ENCODE measurements at places on chromosomes 12 and 14.

GRCh38 chr14:90714811-90715210, 101.4 kb downstream of the TTC7B start:
- DNase-seq, result no peak

GRCh38 chr14:72599579-72600470, 294.1 kb downstream of the DPF3 start:
- no peak for DNase-seq

DNA sequence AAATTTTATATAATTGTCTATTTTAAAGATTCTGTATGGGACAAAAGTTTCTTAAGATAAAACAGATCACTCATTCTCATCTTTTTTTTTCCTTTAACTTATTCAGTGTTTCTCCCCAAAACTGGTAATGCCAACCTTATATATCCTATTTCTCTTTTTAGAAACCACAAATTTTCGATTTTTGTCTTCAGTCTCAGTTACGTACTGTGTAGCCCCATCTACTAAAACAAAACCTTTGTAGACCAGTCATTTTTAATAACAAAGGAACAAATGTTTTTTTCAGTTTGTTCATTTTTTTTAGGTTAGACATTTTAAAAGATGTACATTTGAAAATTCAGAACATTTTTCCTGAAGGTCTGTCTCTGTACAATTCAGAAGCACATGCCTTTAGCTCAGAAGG, 18.2 kb downstream of the PNMA1 start:
- no peak for DNase-seq

GRCh38 chr12:93381161-93381975, 3.6 kb downstream of the NUDT4 start:
- no peak for DNase-seq

- DNase-seq, result no peak
Observed at GRCh38 chr14:72560331-72560730, 333.6 kb downstream of the DPF3 start.

DNA sequence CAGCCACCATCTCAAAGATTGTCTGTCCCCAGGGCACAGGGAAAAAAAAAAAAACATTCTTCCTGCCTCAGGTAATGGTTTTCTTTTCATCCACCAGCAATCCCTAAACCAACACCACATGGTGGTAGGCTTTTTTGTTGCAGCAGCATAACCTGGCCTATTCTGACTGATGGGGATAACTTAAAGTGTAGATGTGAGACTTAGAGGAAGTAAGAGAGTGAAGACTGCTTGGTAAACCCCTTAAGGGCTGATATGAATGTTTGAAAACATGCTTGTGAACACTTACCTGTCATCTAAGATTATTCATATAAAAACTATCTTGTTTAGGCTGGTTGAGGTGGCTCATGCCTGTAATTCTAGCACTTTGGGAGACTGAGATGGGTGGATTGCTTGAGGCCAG, 130.2 kb upstream of the RAP1B start:
- DNase-seq, result no peak

DNA sequence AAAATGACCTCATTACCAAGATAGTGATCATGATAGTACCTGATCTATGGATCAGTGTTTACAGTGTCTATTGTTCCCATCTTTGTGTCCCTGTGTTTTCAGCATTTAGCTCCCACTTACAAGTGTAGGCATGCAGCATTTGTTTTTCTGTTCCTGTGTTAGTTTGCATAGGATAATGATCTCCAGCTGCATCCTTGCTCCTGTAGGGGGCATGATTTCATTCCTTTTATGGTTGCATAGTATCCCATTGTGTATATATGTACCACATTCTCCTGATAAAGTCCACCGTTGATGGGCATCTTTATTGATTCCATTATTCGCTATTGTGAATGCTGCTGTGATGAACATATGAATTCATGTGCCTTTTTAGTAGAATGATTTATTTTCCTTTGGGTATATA, 215.4 kb upstream of the NAV3 start:
- no peak for DNase-seq

GRCh38 chr12:75650595-75651341, 139.4 kb upstream of the KRR1 start:
- DNase-seq, result no peak

DNA sequence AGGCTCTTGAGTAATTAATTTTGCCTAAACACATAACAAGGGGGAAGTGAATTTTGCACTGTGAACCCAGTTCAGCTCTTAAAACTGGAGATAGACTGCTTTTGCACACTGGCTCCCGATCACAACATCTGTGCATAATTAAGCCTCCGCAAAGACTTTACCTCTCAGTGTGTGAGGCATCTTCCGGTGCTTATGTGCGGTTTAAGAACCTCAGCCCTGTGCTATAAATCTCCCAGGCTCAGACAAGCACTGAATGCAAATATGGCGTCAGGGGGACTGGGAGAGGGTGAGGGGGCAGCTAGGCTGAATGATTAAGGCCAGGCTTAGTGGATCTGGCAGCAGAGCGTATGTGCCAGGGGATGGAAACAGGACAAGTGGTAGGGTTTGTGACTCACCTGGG, 103.3 kb downstream of the ADCK1 start:
- no peak for DNase-seq

DNA sequence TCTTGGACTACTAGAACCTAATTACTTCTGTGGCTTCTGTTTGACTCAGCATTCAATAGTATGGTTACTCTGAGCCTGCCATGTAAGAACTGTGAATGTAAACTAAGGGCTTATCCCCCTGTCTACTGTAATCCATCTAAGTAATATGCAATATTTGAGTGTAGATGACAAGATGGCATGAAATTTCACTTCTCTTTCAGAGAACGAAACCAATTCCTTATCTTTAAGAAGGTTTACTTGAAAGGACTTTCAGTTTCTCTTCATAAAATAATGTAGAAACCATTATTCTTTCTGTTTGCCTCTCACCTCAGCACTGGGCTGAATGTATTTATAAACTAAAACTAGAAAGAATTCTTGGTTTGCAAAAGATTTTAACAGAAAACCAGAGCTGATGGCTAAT, 60.4 kb upstream of the ARID2 start:
- no peak for DNase-seq

DNA sequence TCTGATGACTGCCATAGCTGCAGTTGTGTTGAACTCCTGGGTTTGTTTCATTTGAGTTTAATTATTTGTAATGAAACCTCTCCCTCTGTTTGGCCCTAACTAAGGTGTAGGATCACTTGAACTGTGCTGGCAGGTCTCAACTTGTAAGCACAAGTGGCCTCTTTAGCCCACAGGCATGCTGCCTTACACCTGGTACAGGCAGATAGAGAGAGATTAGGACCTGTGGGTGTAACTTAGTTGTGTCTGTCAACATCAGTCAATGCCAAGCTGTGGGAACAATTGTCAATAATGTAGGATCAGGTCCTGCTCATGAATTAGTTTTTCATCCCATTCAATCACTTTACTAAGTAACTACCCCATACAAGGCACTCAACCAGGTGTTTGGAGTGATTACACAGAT, 263.0 kb upstream of the G2E3 start:
- no peak for DNase-seq

DNA sequence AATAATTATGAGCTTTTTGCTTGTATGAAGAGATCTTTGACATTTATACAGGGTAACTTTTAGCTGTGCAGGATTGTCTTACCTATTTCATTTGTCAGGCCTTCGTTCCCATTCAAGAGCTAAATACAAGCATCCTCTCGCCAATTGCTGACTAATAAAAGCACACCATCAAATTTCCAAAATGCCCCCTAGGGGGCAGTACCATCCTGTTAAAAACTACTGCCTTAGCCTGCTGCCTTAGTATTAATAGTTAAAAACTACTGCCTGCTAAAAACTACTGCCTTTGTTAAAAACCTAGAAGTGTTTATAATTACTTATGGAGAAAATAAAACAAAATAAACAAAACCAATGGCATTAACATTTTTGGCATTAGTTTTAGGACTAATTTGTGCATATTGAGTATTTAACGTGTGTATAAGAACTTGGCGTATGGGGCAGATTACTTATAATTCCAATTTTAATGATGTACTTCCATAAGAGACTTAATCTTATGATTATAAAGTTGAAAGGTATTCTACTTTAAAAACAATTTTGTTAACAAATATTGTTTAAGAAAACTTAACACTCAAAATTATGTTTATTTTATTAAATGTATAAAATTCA, 3.0 kb upstream of the IFI27L2 start:
- peak; percentile 69 for DNase-seq

- no peak for DNase-seq
Observed at GRCh38 chr12:49273726-49274395, 9.0 kb downstream of the TUBA1C start.

DNA sequence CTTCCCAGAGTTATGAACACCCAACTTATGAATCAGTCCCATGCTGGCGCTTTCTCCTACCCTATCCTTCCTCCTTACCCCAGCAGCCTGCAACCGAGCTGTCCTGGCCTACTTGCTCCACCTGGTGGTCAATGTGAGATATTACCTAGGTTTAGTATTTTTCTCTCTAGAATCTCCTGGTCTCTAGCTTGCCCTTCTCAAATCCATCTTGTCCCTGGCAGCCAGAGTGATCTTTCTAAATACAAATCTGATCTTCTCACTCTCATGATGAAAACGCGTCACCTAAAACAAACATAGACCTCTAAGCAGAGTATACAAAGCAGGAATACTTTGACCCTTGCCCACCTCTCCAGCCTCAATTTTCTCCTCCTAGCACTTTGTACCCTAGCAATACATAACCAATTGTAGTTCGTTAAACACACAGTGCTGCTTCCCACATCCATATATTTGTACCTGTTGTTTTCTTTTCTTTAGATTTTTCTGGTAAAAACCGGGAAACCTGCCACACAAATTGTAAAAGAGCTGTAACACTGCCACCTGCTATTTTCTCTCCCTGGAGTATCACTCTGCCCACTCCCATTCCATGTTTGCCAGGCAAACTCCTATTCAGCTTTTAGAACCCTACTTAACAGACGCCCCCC, 20.0 kb upstream of the TCP11L2 start:
- no peak for DNase-seq

DNA sequence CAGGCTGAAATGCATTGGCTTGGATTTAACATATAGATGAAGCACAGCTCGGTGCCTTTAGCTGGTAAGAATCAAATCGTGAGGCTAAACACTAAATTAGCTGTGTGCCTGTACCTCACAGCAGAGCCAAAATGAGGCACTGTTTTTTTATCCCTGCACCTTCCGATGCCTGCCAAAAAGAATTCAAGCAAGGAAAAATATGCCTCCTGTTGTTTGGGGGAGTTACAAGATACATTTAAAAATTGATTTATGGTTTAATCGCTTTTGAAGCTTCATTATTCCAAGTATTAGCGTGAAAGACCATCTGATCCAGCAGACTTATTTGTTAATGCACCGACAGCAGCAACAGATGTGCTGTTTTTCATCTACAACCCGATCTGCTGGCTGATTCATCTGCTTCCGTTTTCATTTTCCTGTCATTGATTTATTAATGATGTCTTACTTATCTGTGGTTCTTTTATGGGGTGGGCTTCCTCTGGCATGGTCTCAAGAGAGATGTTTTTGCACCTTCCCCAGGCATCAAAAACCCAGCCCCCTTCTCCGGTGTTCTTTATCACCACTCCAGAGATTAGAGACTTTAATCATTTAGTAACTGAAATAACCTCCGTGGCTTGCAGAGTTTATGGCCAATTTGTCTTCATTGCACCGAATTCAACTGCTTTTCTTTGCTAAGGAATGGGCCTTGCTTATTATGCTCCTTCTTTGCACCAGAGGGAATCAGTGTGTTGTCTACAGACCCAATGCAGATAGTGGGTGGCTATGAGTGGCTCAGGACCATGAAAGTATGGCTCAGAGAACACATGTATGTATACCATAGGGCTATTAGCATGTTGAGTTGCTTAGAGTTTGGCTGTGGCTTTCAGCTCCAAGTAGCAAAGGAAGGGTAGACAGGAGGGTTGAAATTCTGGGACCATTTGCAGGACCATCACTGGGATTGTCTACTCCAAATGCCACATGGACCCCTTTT, 166.8 kb upstream of the TMEM260 start:
- DNase-seq, result no peak

DNA sequence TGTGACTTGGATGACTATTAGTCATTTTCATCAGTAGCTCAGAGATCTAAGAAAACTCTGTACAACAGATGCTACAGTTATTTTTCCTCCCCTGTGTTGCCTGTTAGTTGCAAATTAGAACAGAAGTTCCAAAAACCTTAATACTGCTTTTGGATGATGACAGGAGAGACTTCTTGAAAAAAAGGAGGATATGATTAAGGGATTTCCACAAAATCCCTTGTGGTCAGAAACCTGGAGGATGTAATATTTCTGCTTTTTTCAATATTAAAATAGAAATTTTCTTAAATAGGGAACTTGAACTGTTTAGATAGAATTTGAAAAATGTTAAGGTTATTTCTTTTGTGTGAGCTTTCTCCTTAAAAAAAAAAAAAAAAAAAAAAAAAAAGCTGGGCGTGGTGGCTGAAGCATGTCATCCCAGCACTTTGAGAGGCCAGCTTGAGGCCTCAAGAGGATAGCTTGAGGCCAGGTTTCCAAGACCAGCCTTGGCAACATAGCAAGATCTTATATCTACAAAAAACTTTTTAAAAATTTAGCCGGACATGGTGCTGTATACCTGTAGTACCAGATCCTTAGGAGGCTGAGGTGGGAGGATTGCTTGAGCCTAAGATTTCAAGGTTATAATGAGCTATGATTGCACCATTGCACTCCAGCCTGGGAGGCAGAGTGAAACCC, 14.1 kb downstream of the CMAS start:
- no peak for DNase-seq

Measured in renal pelvis (tissue), 12 donors.